ENCODE measurements at places on chromosomes 16 and 17.

- no peak for DNase-seq
Observed at GRCh38 chr17:58666858-58667267, 25.0 kb downstream of the TEX14 start.

GRCh38 chr17:34161690-34162089, 93.4 kb upstream of the CCL2 start:
- DNase-seq: no peak

GRCh38 chr16:19851476-19851875, 33.2 kb downstream of the GPRC5B start:
- DNase-seq: no peak

DNA sequence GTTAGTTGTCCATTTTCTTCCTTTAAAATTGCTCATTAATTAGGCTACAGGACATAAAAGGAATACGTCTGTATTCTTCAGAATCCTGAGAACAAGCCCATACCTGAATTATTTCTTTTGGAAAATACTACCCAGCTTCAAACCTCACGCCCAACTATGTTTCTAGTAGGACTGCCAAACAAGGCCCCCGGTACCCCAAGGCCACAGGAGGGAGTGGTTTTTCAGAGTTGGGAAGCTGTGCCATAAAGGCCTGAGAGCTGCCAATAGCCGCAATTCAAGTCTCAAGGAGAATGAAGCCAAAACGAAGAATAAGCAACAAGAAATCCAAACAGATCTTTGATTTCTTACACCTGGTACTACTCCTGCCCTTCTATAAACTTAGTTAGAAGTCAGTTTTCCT, 48.3 kb downstream of the UBE2G1 start:
- DNase-seq: no peak

DNA sequence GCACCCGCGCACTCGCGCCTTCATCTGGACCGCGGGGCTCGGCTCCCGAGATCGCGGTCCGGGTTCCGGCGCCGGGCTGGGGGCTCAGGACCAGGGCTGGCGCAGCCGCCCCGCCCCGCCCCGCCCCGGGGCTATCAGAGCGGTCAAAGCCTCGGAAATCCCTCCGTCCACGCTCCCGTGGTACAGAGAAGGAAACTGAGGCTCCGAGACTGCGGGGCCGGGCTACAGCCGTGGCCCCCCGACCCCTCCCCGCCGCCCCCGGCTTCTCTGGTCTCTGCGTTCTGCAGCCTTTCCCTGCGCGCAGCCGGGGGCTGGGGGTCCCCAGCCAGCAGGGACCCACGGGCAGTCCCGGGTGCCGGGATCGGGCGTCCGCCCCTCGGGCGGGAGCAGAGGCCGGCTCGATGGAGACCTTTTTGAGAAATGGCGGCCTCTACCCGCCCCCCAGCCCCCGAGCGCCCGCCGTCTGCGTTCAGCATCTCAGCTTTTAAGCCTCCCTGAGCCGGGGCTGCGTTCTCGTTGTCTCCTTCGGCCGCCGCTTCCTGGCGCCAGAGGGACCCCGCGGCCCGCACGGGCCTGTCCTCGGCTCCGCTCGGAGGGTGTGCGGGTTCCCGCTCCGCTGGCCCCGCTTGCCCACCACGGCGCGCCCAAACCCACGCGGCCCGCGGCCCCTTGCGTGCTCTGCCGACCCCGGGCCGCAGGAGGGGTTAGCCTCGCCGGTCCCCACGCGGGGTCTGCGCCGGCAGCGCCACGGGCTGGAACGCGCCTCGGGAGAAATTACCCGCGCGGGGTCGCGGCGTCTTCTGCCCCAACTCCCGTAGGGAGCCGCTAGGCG, 1.5 kb upstream of the NPTX1 start:
- no peak for DNase-seq

GRCh38 chr17:72778169-72779151, 314.0 kb downstream of the SLC39A11 start:
- DNase-seq: no peak

GRCh38 chr16:7744546-7745264, 412.1 kb downstream of the RBFOX1 start:
- no peak for DNase-seq

GRCh38 chr17:78120971-78121800, 7.4 kb downstream of the TMC6 start:
- no peak for DNase-seq

GRCh38 chr17:52159246-52160135, 977 bp upstream of the CA10 start:
- no peak for DNase-seq

- no peak for DNase-seq
Observed at GRCh38 chr16:75660726-75661302, 13.2 kb downstream of the TERF2IP start.

DNA sequence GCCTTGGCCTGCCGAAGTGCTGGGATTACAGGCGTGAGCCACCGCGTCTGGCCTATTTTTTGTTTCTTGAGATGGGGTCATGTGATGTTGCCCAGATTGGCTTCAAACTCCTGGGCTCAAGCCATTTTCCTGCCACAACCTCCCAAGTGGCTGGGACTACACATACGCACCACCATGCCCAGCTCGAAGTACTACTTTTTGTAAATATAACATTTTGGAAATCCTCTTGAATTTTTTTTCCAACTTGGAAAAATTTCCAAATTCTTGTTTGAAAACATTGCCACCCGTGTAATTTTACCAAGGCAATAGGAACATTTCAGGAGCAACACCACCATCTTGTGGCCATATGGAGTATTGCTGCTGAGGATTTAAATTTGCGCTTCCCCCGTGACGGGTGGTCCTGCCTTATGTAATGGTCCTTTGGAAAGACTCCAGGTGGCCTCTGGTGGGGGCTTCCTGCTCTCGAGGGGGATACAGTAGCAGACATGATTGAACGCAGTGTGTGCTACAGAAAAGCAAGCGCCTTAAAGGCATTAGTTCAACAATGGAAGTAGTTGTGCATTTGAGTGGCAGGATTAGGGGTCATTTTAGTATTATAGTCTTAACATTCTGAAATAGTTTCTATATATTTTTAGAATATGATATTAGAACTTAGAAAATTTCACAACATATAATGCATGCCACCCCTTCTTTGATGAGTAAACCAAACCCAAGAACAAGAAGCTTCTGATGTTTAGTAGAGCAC, 8.0 kb downstream of the FLYWCH1 start:
- DNase-seq: peak; percentile 22

DNA sequence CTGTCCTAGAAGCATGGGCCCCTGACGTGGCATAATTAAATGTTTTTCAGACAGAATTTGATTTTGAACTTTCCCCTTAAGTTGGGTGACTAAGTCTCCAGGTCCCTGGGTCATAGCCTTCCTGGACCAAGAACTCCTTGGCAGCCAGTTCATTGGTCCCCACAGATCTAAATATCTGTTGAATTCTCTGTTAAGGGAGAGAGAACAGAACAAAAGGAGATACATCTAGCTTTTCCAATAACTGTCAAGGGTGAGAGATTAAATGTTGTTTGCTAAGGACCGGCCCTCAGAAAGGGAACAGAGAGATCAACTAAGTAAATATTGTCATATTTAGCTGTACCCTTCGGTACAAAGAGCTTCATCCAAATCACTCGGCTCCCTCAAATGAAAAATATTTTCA, 78.2 kb upstream of the NOL11 start:
- DNase-seq: no peak

GRCh38 chr17:81858170-81858966, 2.0 kb downstream of the P4HB start:
- DNase-seq: no peak

- no peak for DNase-seq
Observed at GRCh38 chr16:17273142-17273561, 197.6 kb downstream of the XYLT1 start.

- DNase-seq: no peak
Observed at GRCh38 chr16:89442990-89443726, 47.2 kb downstream of the ANKRD11 start.

DNA sequence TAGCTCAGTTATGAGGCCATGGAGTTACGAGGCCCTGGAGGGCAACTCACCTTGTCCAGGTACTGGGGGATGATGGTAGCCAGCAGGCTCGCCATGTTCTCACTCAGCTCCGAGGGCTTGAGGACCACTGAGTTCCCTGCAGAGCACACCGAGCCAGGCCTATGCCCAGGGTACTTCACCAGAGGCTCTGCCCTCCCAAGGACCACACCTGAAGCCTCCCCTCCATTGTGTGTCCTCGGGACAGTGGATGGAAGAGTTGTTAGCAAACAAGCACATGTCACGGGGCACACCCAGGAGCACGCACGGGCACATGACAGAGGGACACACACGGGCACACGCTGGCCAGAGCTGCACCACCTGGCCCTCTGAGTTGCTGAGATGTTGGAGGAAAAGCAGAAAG, 5.6 kb downstream of the ALDH3A1 start:
- no peak for DNase-seq

GRCh38 chr16:55949518-55949917, 74.3 kb upstream of the CES5A start:
- no peak for DNase-seq

GRCh38 chr17:61942085-61942484, 14.3 kb upstream of the INTS2 start:
- no peak for DNase-seq

- DNase-seq: no peak
Observed at GRCh38 chr17:65345261-65346005, 208.3 kb downstream of the RGS9 start.

- no peak for DNase-seq
Observed at GRCh38 chr17:73657473-73658116, 13.3 kb upstream of the SDK2 start.

DNA sequence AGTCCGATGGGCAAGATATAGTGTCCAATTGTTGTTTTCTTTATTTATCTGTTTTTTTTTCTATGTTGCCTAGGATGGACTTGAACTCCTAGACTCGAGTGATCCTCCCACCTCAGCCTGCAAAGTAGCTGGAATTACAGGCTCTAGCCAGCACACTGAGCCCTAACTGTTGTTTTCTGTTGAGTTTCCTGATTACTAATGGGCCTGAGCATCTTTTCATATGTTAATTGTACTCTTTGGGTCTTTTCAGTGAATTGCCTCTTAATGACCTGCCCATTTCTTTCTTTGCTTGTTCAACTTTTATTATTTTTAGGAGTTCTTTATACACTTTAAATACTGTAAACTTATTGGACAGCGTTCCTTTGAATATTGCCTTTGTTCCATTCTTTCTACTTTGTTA, 213.0 kb downstream of the HS3ST3B1 start:
- no peak for DNase-seq

GRCh38 chr16:57982385-57982784, 11.5 kb upstream of the CNGB1 start:
- DNase-seq: no peak

GRCh38 chr17:27550291-27550930, 80.6 kb upstream of the LGALS9 start:
- no peak for DNase-seq

GRCh38 chr17:15999974-16000827, 577 bp downstream of the TTC19 start:
- DNase-seq: no peak

- DNase-seq: no peak
Observed at GRCh38 chr17:17078832-17079231, 36.6 kb downstream of the MPRIP start.

- no peak for DNase-seq
Observed at GRCh38 chr16:2765462-2766404, 11.3 kb downstream of the ELOB start.

- peak; percentile 69 for DNase-seq
Observed at GRCh38 chr17:64505340-64506200, 519 bp downstream of the DDX5 start.

Data from T-helper 22 cell (primary cell).